ENCODE measurements at places on chromosomes 1 and 21.

- DNase-seq, result no peak
These were observed 116.8 kb downstream of the CASZ1 start for GRCh38 chr1:10679496-10680220.

GRCh38 chr21:41481191-41481590, 26.8 kb downstream of the TMPRSS2 start:
- DNase-seq, result no peak

DNA sequence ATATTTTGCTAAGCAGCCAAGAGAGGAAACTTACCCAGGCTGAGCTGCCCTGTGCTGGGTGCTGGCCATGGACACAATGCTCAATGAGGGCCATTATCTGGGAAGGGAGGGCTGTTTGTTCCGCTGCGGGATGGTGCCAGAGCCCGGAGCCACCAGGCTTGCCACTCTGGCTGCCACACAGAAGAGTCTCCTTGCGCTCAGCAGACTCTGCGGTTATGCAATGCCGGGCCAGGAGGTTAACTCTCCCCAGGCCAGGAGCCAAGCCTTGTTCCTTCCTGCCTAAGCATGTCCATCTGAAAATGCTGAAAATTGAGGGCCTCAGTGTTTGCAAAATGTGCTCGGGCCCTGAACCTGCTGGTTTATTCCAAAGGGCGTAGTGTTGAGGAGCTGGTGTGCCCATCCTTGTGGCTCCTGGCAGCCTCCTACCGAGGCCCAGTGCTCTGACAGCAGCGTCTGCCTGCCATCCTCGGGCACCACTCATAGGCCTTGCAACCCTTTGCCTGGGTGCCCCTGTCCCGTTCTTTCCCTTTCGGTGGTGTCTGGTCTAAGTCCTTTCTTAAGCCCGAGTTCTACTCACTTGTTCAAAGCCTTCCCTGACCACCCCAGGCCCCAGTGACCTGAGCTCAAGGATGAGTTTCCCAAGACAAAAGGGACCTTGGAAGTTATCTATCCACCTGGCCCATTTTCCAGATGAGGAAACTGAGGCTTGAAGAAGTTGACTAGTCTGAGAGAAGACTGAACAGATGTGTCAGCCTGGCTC, 133.8 kb upstream of the EDN2 start:
- peak; percentile 89 for DNase-seq

DNA sequence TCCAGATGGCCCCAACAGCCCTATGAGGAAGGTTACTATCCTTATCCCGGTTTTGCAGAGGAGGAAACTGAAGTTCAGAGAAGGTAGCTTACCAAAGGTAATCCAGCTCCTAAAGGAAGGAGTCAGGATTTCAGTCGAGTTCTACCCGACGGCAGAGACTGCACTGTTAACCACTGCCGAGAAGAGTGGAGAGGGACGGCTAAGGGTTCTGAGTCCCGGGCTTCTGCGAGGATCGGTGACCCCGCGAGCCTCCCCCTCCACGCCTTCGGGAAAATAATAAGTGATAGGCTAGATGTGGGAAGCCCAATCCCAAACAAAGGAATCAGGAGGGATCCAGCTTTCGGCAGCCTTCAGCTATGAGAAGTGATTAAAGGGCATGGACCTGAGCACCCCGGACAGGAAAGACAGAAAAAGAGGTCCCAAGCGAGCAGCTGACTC, 587 bp downstream of the TMEM53 start:
- no peak for DNase-seq

DNA sequence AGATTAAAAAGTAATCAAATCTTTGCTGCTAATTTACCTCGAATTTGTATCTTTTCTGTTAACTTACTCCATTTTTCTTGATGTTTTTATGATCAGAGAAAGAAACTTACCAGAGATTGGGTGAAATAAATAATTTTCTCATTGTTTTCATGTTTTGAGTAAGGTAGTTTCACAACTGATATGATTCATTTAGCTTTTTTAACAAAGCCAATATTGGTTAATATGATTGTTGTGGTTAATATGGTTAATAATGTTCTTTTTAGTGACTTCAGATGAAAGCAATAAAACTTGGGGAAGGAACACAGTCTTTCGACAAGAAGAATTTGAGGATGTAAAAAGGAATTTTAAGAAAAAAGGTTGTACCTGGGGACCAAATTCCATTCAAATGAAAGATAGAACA, 48.1 kb downstream of the MAP3K21 start:
- no peak for DNase-seq

- DNase-seq, result no peak
These were observed 2.6 kb downstream of the GABPA start for GRCh38 chr21:25737421-25737820.

GRCh38 chr1:113858418-113858817, 13.1 kb downstream of the PTPN22 start:
- DNase-seq, result no peak

Measured in amygdala (tissue), 56 donors.